Cortex of kidney (tissue), 1 donor: ENCODE measurements at places on chromosomes 12 and 14.

- DNase-seq: no peak
Measured at GRCh38 chr14:22671622-22672021, 27.5 kb upstream of the OR6J1 start.

GRCh38 chr12:99767809-99768208, 120.3 kb downstream of the GARIN6 start:
- no peak for DNase-seq

- no peak for DNase-seq
Measured at GRCh38 chr14:29953501-29953900, 25.9 kb upstream of the PRKD1 start.

- no peak for DNase-seq
Measured at GRCh38 chr14:98138666-98139065, 1133.3 kb downstream of the BCL11B start.

GRCh38 chr14:93926245-93926872, 785 bp upstream of the FAM181A start:
- DNase-seq: no peak
